Kidney (tissue), 22 donors: ENCODE measurements at places on chromosomes 5 and 9. TPM values are rescaled to one million over a fixed set of nuclear protein-coding genes. Genes with fewer than 3 reads are reported as not detected.

The SLC6A7 gene
- total RNA-seq = not detected

The SCGB3A1 gene
- total RNA-seq = 1.1 TPM

The IFNB1 gene
- total RNA-seq = not detected

The KCNN2 gene
- total RNA-seq = 1.5 TPM

GRCh38 chr9:10007356-10007755, 605.4 kb downstream of the PTPRD start:
- no peak overlapping the region for H3K27ac ChIP-seq
- H3K4me3 ChIP-seq = no peak overlapping the region
- DNase-seq = no peak
- H3K36me3 ChIP-seq = no peaks in the 10 kb centered on the region
- no peaks in the 10 kb centered on the region for H3K27me3 ChIP-seq

DNA sequence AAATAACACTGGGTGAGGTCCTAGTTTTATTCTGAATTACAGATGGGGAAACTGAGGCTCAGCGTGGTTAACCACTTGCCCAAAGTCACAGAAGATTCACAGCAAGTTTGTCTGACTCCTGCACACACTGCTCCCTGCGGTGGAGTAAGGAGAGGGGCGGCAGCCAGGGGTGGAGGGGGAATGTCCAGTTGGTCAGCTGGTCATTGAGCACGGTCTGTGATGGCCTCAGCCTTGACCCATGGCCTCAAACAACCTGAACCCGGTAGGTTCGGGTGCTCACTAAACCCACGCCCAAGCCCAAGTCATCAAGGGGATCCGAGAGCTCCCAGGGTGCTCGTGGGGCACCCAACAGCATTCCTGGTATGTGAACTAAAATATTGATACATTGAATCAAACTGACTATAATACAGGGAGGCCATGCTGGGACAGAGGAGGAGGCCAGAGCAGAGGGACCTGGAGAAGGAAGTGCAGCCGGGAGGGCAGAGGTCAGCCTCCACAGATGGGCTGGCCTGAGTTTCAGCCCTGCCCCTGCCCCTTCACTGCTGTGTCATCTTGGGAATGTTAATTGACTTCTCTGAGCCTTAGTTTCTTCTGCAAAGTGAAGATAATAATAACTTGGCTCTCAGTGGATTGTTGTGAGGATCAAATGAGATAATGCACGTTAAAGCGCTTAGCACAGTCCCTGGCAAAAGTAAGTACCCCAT, 3.6 kb upstream of the IL17B start:
- no peak for DNase-seq
- no peaks in the 10 kb centered on the region for H3K36me3 ChIP-seq
- H3K27me3 ChIP-seq = no peaks in the 10 kb centered on the region
- peak overlapping the region; percentile 51 for H3K27ac ChIP-seq

DNA sequence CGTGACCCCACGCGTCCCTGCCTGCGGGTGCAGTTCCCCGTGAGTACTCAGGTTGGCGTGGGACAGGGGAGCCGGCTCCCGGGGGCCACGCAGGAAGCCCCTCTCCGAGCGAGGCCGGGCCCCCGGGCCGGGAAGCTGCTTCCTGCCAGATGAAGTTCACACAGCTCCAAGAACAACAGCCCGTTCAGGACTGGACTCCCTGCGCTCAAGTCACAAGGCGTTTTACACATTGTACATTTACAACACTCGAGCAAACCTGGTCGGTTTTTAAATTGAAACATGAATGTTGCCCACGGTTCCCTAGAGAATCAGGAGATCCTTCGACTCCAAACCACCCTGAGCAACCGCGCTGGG, 22.4 kb downstream of the SLC9A3 start:
- peaks cover 6% of the 10 kb centered on the region for H3K4me1 ChIP-seq
- peak overlapping the region; percentile 87 for H3K27ac ChIP-seq
- no peaks in the 10 kb centered on the region for H3K27me3 ChIP-seq
- peak; percentile 56 for DNase-seq

- no peaks in the 10 kb centered on the region for H3K4me1 ChIP-seq
- H3K27me3 ChIP-seq = no peaks in the 10 kb centered on the region
- H3K36me3 ChIP-seq = no peaks in the 10 kb centered on the region
- no peak overlapping the region for H3K4me3 ChIP-seq
- no peak overlapping the region for H3K27ac ChIP-seq
Observed at GRCh38 chr9:18890372-18890771, 142.6 kb downstream of the SAXO1 start.

DNA sequence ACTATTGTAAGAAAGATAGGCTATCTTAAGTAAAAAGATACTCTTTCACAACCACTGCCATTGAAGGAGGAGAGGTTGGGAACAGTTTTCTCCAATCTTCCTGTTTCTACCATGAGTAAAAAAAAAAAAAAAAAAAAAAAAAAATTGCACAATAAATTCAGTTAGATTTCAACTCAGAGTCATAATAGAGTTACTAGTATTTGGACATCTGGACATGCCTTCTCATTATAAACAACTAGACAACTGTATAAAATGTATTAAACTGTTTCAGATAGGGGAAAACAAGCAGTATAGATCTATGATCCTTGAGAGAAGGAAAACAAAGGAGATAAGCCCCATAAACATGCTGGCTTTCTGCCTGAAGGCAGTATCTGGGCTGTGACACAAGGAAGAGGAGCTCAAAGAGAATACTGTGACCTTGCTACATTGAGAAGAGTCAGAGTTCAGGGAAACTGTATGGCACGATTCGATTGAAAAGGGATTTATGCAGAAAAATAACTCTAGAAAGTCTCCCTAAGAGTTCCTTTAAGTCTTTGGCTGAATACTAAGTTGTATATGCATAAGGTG, 249.2 kb upstream of the POU5F2 start:
- DNase-seq = no peak
- no peak overlapping the region for H3K27ac ChIP-seq
- H3K36me3 ChIP-seq = no peaks in the 10 kb centered on the region
- H3K4me3 ChIP-seq = no peak overlapping the region
- H3K4me1 ChIP-seq = no peaks in the 10 kb centered on the region

DNA sequence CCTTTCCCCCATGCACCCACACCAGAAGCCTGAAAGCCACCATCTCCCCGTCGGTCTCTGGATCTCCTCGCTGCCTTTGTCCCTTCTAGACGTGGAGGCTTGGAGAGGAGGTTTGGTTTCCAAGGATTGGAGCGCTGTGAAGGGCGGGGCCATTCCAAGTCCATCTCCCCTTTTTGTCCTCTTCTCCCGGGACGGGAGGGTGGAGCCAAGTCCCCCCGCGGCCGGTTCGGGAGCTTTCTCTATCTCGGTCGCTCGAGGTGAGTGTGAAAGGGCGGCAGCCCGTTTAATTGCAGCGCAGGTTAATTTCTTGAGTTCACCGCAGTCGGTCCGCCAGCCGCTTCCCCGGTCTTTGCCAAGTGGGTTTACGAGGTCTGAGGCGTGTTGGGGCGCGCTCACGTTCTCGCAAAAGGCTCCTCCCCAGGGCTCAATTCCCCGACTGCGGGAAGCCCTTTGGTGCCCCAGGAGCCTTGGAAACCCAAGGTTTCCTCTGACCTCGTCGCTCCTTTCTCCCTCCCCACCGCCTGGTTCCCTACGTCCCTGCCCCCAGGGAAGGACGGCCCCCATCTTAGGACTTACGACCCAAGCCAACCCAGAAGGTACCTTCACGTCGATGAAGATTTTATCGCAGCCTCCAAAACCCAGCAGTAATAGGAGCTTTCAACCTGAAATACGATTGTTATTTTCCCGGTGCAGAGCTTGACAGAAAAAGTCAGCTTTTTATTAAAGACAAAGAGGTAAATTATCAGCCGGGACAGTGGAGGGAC, 2.8 kb upstream of the ZNF462 start:
- no peaks in the 10 kb centered on the region for H3K27me3 ChIP-seq
- peak overlapping the region; percentile 90 for H3K4me3 ChIP-seq
- peaks cover 5% of the 10 kb centered on the region for H3K4me1 ChIP-seq
- DNase-seq = peak; percentile 87

DNA sequence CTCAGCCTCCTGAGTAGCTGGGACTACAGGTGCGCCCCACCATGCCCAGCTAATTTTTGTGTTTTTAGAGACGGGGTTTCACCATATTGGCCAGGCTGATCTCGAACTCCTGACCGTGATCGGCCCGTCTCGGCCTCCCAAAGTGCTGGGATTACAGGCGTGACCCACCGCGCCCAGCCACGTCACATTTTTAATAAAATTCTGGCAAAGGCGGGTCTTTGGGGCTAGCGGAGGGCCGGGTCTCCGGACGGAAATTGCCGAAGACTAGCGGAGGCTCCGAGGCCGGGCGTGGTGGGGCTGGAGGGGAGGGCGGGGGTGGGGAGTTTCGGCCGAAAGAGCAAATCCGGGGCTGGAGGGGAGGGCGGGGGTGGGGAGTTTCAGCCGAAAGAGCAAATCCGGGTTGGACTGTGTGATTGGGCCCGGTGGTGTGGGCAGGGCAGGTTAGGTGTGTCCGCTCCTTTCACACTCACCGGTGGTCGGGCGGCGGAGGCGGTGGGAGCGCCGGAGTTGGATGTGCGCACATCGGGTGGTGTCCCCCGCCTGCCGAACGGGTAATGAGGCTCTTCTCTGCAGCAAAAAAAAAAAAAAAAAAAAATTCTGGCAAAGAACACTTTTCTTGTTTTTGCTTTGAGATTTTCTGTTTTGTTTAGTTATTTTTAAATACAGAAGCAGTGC, 27.1 kb downstream of the RUFY1 start:
- H3K27me3 ChIP-seq = no peaks in the 10 kb centered on the region
- H3K27ac ChIP-seq = no peak overlapping the region
- no peak for DNase-seq
- no peak overlapping the region for H3K4me3 ChIP-seq
- H3K4me1 ChIP-seq = no peaks in the 10 kb centered on the region

DNA sequence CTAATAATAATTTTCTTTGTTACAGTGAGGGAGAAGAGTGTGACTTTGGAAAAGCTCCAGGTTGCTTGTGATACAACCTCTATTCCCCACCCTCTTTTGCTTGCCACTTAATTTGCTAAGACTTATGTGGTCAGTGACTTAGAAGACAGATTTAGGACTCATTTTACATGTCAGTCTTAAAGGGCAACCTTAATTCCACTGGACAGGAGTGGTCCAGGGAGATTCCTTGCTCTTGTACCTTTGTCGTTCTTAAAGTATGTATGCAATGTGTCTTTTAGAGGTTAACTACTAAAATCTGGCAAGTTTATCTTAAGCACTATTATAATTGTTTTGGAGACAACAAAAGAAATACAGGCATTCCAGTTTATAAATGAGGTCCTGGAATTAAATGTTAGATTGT, 20.0 kb downstream of the SLC30A5 start:
- H3K4me3 ChIP-seq = no peak overlapping the region
- peaks cover 22% of the 10 kb centered on the region for H3K36me3 ChIP-seq
- no peak overlapping the region for H3K27ac ChIP-seq

DNA sequence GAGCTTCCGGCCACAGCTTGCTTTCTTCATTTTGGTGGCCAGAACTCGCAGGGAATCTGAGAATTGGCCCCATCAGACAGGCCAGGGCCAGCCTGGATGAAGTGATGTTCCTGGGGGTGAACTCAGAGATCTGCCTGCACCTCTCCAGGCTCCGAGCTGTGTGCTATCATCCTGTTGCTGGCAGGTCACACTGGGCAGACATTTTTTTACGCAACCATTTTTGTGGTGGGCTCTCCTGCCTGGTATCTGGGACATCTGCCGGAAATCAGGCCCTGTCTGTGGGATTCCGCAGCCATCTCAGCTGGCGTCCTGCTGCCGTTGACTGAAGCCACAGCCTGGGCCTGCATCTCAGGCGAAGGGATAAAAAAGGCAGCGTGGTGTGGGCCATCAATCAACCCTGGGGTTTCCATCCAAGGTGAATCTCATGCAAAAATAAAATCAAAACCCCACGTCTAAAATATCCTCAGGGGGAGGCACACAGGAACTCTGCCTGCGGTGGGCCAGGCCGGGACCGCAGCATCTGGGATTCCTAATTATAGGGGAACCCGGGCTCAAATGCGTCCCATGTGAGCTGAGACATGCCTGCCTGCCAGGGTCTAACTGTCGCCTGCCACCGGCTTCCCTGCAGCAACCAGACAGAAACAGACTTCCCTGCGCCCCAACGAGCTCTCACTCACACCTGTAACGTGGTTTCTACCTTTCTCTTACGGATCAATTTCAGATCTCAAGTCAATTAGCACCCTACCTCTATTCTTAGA, 174.3 kb downstream of the SYK start:
- no peak overlapping the region for H3K27ac ChIP-seq
- H3K4me1 ChIP-seq = no peaks in the 10 kb centered on the region
- H3K4me3 ChIP-seq = no peak overlapping the region
- no peaks in the 10 kb centered on the region for H3K36me3 ChIP-seq
- DNase-seq = no peak
- H3K27me3 ChIP-seq = no peaks in the 10 kb centered on the region

DNA sequence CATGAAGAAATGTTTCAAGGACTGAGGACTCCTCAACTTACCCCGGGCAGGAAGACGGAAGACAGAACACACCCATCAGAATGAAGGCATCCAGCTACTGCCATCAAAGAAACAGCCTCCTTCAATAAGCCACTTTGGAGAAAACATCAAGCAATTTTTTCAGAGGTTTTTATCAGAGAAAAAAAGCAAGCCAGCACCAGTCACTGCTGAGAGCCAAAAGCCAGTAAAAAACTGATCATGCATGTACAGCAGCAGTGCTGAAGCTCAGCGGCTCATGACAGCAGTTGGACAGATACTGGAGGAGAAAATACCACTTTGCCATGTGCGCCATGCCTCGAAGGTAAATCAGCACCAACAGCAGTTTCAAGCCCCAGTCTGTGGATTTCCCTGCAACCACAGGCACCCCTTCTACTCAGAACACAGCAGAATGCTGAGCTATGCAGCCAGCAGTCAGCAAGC, 10.1 kb upstream of the ZNF484 start:
- no peaks in the 10 kb centered on the region for H3K27me3 ChIP-seq
- H3K27ac ChIP-seq = no peak overlapping the region
- H3K36me3 ChIP-seq = no peaks in the 10 kb centered on the region

DNA sequence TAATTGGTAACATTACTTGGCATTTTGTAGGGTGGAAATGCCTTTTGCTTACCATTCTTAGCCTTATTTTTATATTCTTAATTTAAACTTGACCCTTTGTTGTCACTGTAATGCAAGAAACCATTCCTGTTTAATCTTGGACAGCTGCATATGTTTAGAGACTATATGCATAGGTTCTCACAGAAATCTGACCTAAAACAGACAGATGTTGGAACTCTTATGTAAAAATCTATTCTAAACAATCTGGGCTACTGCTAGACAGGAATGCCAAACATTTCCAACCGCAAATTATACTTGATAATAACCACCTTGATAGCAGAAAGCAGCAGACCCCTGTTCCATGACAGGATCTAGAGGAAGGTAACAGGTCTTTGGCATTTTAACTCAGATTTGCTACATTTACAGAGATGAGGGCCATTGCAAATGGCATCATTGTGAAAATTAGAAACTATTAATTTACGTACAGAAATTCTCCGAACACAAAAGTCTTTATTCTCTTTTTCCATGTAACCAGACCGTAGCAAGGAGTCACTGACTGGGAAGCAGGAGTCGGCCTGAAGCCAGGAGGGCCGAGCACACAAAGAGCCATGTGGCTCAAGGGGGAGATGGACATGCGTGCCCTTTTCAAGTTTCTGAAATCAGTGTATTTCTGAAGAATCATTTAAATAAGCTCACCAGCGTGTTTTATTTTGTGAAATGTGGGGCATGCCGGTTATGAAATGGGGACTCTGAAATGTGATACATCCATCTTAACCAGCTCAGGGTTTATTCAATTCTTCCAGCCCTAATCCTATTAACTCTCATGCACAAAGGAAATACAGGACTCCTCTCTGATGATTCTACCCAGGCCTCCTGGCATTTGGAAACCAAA, 139.3 kb downstream of the AOPEP start:
- H3K36me3 ChIP-seq = no peaks in the 10 kb centered on the region
- peak overlapping the region; percentile 41 for H3K27ac ChIP-seq
- H3K4me3 ChIP-seq = no peak overlapping the region
- no peaks in the 10 kb centered on the region for H3K27me3 ChIP-seq
- DNase-seq = no peak
